ENCODE measurements at places on chromosomes 12 and 14.
A peak's percentile ranks its signal among the peaks of the same experiment; 100 is the strongest.

- peak; percentile 97 for DNase-seq
Measured at GRCh38 chr12:63843721-63844390, 644 bp upstream of the SRGAP1 start.

- no peak for DNase-seq
Measured at GRCh38 chr12:117470804-117471203, 109.4 kb upstream of the NOS1 start.

DNA sequence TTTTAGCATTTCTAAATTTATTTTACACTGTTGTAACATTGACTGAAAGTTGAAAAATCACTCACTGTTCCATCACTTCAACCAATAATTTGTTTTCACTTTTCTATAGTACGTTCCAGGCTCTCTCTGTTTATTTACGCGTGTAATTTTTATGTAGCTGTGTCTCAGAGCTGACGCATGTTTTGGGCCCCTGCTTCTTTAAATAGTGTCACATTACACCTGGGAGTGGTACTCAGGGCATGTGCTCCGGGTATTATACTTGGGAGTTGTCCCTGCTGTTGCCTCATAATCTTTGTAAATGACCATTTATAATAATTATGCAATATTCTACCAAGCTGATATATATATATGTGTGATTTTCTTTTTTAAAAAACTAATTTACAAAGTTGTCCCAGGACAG is 132.8 kb upstream of the CPM start:
- DNase-seq = no peak

DNA sequence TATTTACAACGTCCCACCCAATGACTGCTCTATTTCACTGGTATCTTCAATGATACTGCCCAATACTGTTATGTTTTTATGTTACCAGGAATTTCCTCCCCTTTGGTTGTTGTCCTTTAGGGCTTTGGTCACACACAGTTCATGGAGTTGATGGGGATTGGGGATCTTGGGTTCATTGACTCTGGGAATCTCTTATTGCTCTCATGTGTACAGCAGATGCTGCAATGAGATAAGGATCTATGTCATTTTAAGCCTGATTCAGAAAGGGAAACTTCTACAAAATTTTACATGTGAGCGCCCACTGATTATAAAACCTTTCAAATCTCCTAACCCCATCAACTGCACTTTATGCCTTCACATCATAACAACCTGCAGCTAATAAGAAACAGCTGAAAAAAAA is 67.2 kb downstream of the FAR2 start:
- DNase-seq = no peak

DNA sequence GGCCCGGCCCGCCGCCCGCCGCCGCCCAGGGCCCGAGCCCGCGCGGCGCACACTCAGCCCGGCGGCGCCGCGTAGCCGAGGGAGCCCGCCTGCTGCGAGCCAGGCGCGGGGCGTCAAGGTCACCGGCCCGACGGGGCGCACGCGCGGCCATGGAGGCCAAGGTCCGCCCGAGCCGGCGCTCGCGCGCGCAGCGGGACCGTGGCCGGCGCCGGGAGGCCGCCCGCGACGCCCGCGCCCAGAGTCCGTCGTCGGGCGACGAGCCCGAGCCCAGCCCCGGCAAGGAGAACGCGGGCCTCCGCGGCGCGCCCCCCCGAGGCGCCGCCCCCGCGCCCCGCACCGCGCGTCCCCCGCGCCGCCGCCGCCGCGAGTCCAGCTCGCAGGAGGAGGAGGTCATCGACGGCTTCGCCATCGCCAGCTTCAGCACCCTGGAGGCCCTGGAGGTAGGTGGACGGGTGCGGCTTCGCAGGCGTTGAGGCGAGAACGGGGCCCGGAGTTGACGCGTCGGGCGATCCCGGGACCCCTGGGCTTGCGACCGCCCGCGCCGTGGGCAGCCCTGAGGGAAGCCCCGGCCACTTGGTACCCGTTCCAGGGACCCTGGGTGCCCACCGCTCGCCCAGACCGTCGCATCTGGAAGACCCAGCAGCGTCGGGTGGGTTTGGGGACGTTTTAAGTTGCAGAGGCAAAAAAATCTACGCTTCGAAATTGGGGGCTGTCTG is 629 bp downstream of the FBRSL1 start:
- no peak for DNase-seq

DNA sequence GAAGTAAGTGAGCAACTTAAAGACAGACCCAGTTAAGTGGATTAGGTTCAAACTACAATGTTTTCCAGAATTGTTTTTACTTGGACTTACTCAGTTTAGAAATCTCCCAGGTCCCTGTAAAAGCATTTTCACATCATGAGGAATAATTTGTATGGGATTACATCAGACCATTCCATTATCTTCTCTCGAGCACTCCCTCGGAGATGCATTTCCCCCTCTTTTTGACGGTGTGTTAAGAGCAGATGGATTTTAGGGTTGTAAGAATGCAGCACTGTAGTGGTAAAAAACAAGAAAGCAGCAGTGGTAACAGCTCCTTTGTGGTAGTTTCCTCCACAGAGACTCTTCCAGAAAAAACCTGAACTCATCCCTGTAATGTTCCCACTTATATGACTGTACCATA is 488.4 kb downstream of the BCAT1 start:
- DNase-seq = no peak

- DNase-seq = peak; percentile 46
Measured at GRCh38 chr14:102545461-102546265, 36.1 kb upstream of the ANKRD9 start.

GRCh38 chr14:55117803-55118441 is 11.1 kb upstream of the LGALS3 start:
- no peak for DNase-seq

- DNase-seq = no peak
Measured at GRCh38 chr12:93341409-93342049, 36.2 kb upstream of the NUDT4 start.

GRCh38 chr14:99360774-99361595 is 89.0 kb upstream of the BCL11B start:
- peak; percentile 34 for DNase-seq

DNA sequence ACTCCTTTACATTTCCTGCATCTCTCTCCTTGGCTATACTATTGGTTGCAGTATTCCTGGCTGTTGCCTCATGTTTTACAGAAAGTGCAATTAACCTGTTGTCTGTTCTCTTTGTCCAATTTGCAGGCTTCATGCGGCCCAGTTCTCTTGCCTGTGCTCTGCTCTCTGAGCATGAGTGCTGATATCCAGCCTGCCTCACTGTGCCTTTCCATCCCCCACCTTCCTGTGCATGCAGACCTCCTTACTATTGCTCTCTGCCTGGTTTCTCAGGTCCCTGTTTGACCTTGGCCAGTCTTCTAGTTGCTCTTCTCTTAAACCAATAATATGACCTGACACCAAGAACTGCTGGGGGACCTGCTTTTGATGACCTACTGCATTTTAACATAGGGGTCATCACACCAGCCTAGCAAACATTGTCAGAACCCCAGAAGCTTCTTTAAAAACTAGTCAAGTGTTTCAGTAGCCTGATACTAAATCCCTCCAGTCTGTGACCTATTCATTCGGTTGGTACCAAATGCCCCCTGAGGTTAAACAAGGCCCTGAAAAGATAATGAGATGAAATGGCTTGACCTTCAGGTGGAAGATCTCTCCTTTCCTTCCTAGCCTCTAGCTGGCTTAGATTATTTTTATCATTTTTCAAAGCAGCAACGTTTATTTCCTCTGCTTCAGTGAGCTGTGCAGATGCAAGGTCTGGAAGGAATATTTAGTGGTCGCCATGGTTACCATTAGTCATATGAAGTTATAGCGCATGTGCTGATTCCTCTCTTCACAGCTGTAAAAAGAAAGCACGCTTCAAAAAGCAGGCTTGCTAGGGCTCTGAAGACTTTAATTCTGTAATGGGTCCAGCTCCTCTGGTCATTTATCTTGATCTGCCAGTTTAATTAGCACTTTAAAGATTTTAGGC is 216.5 kb downstream of the PHLDA1 start:
- peak; percentile 82 for DNase-seq

DNA sequence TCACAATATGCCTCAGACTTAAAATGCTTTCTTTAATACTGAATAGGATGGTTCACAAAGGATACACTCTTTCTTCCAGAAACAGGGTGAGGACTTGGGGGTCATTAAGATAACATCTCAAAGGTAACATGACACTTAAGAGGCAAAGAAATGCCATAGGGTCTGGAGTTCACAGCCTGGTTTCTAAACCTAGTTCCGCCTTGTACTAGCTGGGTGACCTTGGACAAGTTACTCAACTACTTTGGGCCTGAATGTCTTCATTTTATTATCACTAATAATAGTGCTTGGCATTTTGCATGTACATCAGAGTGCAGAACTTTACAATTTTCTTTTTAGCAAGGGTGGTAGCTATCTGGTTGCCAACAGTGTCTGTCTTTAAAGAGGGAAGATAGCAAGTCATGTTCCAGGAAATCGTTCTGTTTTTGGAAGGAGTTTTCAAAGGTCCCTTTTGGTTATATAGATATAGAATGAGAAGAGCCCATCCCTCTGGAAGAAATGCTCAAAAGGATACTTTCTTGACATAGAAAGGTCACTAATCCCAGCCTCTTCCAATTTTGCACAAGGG is 257.8 kb downstream of the NUAK1 start:
- DNase-seq = no peak

GRCh38 chr12:11716794-11717518 is 67.5 kb downstream of the ETV6 start:
- DNase-seq = peak; percentile 6

- no peak for DNase-seq
Measured at GRCh38 chr12:30976206-30976605, 49.7 kb downstream of the TSPAN11 start.

GRCh38 chr14:57122129-57122528 is 146.6 kb downstream of the EXOC5 start:
- no peak for DNase-seq

DNA sequence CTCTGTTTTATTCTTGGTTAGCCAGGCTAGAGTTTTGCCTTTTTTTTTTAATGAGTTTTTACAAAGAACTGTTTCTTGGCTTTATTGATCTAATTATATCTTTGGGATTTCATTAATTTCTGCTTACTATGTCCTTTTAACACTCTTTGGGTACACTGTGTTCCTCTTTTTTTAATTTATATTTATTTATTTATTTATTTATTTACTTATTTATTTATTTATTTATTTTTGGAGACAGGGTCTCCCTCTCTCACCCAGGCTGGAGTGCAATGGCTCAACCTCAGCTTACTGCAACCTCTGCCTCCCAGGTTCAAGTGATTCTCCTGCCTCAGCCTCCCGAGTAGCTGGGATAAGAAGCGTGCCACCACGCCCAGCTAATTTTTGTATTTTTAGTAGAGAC is 15.1 kb upstream of the MARK3 start:
- no peak for DNase-seq

- peak; percentile 53 for DNase-seq
Measured at GRCh38 chr12:75908961-75909605, 122.5 kb downstream of the PHLDA1 start.

GRCh38 chr14:61608245-61609165 is 86.8 kb upstream of the HIF1A start:
- peak; percentile 67 for DNase-seq

GRCh38 chr14:81138429-81138828 is 82.3 kb downstream of the GTF2A1 start:
- no peak for DNase-seq

DNA sequence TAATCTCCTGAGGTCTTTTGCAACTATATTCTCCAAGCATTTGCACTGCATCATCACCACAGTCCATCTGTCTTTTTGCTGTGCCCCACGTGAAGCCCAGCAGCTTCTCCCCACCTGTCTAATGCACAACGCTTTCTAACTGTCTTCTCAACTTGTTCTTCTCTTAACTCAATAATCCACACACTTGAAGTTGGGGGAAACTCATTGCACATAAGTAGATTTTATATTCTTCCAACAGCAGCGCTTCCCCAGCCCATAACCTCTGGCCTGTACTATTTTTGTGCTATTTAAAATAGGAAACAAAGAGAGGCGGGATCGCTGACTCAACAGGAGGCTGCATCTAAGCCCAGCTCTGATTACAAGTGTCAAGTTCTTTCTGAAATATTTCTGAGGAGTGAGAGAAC is 226.7 kb downstream of the GXYLT1 start:
- DNase-seq = no peak

- DNase-seq = no peak
Measured at GRCh38 chr12:120067901-120068300, 48.7 kb downstream of the RAB35 start.

GRCh38 chr12:54053751-54054741 is at the start of gene HOXC4:
Gene HOXC4, plus strand, starts transcription at chr12:54053835. Its CDS starts 88 bp downstream, at chr12:54053923.
- DNase-seq = peak; percentile 78

- DNase-seq = peak; percentile 79
Measured at GRCh38 chr12:115223322-115223721, 539.3 kb upstream of the TBX3 start.

- DNase-seq = no peak
Measured at GRCh38 chr12:106774808-106775524, 484 bp downstream of the RIC8B start.

DNA sequence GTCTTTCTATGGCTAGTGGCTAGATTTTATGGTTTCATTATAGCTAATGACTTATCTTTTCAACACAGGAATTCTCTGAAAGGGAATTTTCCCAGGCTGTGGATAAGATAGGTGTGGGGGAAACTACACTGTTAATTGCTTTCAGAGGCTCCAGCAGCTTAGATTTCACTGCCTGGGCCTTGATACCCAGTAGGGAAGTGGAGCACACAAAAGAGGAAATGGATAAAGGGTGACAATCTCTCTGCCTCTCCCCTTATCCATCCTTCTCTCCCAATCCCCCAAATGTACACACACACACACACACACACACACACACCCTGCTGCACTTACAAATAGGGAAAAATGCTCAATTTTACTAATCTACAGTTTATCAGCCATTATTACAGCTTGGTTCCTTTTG is 19.1 kb downstream of the SIX4 start:
- DNase-seq = no peak

DNA sequence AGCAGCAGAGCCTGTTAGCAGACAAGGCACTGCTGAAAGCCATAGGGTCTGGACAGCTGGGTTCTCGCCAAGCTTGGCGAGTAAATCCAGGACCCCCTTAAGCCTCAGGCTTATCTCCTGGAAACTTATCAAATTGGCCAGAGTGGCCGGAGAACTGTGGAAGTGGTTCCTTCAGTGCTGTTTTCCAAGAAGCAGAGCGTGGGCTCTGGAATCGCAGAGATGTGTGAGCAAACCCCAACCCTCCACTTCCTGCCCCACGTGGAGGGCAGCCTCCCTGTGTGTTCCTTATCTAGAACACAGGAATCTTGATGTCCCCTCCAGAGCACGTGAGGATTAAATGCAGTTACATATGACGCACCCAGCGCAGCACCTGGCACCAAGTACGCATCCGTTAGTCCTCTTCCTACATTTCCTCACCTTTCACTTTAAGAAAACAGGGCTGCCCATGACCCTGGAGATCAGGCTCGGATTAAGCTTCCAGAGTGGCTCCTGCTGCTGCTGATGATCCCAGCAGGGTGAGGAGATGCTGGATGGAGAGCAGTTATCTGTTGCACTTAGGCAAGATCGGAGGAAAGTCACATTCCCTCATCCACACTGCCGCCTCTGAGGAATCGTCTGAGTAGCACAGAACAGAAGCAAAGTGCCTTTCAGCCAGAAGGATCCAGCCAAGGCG is 35.0 kb downstream of the MMAB start:
- DNase-seq = no peak

GRCh38 chr14:32109676-32110547 is 32.8 kb downstream of the ARHGAP5 start:
- DNase-seq = peak; percentile 22

Measured in Daoy (cell line).